Fibroblast of the conjunctiva (primary cell): ENCODE measurements at places on chromosomes 1 and 21.
A peak's percentile ranks its signal among the peaks of the same experiment; 100 is the strongest.

- DNase-seq = no peak
Observed at GRCh38 chr1:26994020-26994786, 711 bp downstream of the TRNP1 start.

DNA sequence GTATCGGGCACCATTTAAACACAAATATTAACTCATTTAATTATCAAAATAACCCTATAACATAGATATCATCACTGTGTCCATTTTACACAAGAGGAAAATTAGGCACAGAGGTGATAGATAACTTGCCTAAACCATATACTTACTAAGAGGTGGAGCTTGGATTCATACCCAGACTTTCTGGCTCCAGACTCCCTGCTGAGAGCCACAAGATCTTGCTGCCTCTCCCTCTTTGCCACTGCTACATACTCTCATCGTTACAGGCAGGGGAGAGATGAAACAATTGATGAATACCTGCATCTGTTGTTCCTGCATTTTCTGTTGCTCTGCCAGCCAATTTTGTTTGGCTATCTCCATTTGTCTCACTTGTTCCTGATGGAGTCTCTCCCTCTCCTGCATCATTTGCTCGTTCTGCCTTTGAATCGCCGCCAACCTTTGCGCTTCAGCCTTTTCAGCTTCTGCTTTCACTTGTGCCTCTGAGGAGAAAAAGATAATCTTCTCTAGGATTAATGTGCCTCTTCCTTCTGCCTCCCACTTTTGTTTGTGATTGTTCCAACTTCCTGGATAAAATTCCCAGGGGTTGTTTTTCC, 10.6 kb downstream of the GBP5 start:
- no peak for DNase-seq

- no peak for DNase-seq
Observed at GRCh38 chr1:76919085-76919484, 51.8 kb downstream of the ST6GALNAC5 start.

GRCh38 chr1:186155594-186155993, 219.5 kb downstream of the TPR start:
- peak; percentile 67 for DNase-seq

- DNase-seq = no peak
Observed at GRCh38 chr21:44603109-44603875, 2.9 kb downstream of the KRTAP10-7 start.

DNA sequence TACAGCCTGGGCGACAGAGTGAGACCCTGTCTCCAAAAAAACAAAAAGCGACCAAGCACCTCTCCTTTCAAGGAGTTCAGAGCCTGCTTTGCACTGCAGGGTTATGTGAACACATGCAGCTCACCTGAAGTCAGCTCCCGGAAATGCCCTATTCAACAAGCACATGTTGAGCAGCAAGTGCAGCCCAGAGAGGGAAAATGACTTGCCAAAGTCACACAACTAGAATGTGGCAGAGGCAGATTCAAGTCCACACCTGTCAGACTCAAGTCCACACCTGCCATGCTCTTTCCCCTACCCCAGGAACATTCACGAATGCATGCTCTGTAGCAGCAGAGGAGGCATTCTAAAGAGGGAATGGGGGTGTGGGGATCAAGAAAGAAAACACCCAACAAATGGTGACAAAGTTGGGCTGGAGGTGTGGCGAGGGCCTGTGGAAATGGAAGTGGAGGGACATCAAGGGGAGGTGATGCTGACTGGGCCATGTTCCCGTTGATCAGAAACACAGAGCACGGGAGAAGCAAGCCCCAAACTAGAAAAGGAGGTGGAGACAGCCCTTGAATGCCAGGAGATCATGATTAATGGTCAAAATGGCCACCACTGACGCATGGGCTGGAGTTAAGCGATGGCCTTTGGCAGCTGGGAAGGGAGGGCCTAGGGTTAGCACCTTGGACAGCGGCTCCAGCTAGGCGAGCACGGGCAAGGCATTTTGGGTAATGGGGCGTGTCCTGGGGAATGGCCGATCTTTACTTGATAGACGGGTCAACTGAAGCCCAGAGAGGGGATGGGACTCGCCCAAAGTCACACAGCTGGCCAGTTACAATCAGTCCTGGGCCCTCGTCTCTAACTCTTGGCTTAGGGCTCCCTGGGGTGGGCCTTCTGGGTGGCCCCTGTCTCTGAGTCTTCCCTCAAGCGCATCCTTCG, 21.5 kb downstream of the RAP1GAP start:
- DNase-seq = peak; percentile 29

DNA sequence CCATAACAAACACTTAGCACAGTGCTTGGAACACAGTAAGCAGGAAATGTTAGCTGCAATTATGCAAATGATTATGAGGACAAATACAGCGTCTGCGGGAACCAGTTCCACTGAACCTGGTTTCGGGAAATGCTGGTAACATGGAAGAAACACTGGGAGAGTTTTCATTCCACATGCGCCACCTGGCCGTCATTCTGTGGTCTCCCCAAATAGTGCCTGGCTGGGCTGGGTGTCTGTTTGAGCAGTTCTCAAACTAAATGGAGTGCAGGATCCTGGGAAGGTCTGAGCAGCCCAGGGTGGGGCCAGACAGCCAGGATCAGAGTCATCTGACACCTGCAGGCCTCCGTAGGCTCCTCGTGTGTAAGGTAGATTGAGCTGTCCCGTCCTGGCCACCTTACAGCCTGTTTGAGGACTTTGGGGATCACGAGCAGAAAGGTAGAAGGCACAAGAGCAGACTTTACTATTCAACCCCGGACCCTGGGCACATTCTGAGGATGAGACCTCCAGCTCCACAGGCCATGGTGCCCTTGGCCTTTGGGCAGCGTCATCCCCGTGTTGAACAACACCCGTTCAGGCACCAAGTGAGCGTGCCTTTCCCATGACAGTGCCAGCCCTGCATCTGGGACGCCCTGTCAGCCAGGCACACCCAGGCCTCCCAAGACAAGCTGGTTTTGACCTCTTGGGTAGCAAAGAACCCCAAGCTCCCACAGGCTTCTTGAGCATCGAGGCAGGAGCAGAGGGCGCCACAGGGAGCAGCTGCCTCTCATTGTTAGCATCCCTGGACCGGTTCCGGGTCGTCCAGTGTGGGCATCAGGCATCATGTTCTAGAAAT, 101.9 kb downstream of the PRDM2 start:
- no peak for DNase-seq

GRCh38 chr1:94067196-94067595, 53.8 kb downstream of the ABCA4 start:
- DNase-seq = no peak

GRCh38 chr1:57623039-57623790, 199.4 kb upstream of the DAB1 start:
- no peak for DNase-seq

GRCh38 chr1:228341450-228341813, 65.2 kb downstream of the TRIM11 start:
- DNase-seq = no peak

- no peak for DNase-seq
Observed at GRCh38 chr1:17297991-17298390, 10.0 kb upstream of the PADI4 start.

- DNase-seq = no peak
Observed at GRCh38 chr1:153365696-153366095, 8.0 kb downstream of the S100A9 start.

DNA sequence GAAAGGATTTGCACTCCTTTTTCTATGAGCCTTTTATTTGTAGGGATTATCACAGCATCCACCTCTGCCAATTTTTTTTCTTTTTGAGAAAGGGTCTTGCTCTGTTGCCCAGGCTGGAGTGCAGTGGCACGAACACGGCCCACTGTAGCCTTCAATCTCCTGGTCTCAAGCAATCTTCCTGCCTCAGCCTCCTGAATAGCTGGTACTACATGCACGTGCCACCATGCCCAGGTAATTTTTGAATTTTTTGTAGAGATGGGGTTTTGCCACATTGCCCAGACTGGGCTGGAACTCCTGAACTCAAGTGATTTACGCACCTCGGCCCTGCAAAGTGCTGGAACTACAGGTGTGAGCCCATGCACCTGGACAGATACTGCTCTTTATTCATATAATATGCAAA, 2.1 kb downstream of the SAMSN1 start:
- DNase-seq = no peak

- no peak for DNase-seq
Observed at GRCh38 chr1:56196839-56197238, 382.5 kb downstream of the PLPP3 start.

GRCh38 chr1:50651476-50652263, 228.4 kb upstream of the DMRTA2 start:
- DNase-seq = no peak

GRCh38 chr1:47514229-47514628, 76.4 kb downstream of the FOXD2 start:
- DNase-seq = no peak

GRCh38 chr1:215637041-215637573, 70.0 kb downstream of the KCTD3 start:
- peak; percentile 75 for DNase-seq

DNA sequence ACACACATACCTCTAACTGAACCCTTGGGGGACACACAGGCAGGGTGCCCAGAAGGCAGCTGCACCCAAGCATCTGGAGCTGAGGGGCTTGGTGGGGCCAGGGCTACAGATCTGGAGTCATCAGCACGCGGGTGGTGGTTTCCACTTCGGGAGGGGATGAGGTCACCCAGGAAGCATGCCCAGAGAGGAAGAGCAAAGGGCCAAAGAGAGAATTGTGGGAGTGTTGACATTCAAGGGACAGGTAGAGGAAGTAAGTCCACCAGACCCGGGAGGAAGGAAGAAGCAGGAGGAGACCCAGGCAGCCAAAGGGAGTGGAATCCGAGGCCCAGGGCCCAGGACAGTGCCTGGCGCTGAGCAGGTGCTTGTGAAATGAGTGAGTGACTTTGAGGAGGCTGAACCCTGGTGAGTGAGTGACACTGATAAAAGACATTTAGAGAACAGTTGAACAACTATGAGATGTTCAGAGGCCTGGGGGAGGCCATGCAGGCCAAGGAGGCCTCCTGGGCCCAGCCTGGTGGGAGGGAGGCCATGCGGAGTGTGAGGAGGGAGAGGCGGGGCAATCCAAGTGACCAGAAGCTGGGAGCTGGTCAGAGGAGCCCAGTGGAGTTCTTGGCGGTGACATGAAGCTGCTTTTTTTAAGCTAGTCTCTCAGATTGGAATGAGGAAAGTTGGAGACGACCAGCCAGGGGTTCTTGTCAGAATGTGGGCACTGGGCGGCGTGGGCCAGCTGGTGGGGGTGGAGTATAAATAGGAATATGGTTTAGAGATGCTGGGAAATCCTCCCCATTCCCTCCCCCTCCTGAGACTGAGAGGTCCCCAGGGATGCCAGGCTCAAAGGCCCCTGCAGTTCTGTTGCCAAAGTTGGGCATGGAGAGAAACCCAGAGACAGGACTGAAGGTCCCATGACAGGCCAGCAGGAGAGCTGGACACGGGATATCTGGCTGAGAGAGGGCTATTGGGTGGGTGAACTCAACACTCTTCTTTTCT, 7.9 kb downstream of the CDK18 start:
- no peak for DNase-seq

GRCh38 chr1:9181990-9182783, 52.4 kb upstream of the H6PD start:
- no peak for DNase-seq

GRCh38 chr1:23477359-23478144, 6.4 kb downstream of the ASAP3 start:
- no peak for DNase-seq

DNA sequence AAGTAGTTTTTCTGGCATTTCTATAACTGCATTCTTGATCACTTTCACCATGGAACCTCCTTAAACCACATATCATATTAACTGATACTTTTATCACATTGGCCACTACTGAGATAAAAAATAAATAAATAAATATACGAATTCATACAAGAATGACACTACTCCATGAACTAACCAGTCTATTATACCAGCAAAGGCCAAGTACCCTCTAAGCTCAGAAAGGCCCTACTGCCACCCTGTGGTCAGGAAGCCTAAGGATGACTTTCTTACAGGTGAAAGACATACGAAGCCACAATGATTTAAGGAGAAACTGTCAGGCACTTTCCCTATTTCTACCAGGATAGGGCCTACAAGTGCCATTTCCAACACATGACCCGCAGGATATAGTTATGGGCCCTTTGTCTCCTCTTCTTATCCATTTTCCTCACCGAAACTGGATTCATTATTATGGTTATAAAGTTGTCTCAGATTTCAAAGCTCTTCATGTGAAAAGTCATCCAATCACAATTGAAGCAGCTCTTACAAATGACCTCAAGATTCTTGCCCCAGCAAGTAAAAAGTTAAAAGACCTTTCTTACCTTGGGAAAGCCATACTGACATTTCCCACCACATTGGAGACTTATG, 23.9 kb downstream of the DNAJC8 start:
- peak; percentile 58 for DNase-seq

DNA sequence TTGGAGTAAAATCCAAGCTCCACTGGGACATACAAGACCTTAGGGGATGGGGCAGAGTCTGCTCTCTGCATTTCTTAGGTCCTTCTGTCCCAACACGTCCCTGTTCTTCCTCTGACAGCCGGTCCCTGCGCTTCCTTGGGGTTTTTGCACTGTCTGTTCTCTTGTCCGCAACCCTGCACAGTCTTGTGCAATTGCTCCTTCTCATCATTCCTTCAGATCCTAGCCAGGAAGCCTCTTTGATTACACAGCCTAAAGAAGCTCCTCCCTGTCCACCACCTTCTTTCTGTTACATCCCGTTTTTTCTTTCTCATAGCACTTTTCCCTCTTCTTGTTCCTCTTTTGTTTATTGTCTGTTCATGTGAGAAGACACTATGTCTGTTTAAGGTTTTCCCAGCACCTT, 19.9 kb downstream of the ACOT11 start:
- DNase-seq = no peak

GRCh38 chr1:44025816-44026215, 5.4 kb downstream of the SLC6A9 start:
- no peak for DNase-seq

DNA sequence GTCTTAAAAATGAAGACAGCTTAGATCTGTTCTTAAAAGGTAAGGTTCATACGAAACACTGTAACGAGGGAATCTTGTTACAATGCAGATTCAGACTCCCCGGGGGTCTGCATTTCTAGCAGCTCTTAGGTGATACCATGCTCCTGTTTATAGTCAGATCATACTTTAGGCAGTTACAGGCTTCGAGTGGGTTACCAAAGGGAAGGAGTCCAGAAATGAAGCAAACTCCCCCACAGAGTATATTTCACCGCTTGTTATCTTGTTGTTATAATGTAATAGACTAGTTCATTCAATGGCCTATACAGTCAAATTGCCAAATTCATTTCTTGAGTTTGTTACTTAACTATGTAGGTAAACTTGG, 601.1 kb downstream of the USP25 start:
- no peak for DNase-seq

GRCh38 chr1:38046333-38046883, at the start of gene POU3F1:
TSS of gene POU3F1 (minus strand) at chr1:38046793. CDS start at chr1:38046743, 50 bp downstream.
- no peak for DNase-seq
